ENCODE measurements at places on chromosomes 7 and 10.

GRCh38 chr10:70782086-70782745 is 3.0 kb downstream of the TBATA start:
- no peak for DNase-seq

DNA sequence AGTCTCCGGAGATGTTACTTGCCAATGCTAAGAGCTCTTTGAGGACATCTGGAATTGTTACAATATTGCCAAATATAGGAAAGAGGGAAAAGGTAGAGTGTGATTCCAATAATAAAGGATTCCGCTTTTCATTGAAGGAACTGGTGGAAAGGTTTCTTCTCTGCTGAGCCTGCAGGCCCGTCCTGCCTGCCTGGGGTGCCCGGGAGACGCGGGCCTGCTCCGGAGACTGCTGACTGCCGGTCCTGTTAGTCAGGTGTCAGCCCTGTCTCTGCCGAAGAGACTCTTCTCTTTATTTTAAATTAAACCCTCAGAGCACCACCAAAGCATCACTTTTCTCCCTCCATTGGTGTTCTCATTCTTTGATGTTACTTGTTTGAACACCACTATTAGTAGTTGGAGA is 2.2 kb downstream of the EGFR start:
- DNase-seq, result no peak

DNA sequence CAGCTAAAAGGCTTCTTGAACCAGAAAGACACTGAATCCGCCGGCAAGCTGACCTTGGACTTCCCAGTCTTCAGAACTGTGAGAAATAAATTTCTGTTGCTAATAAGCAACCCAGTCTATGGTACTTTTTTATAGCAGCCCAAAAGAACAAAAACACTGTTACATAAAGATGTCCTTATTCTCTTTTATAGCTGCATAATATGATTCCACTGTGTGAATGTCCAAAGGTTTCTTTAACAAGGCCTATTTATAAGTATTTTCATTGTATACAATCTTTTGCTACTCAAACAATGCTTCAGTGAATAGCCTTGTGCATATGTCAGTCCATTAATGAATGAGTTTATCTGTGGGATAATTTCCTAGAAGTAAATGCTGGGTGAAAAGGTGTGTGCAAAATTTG is 190.8 kb upstream of the INHBA start:
- DNase-seq, result no peak

- no peak for DNase-seq
Observed at GRCh38 chr10:87867453-87867852, 4.0 kb downstream of the PTEN start.

- no peak for DNase-seq
Observed at GRCh38 chr7:7768977-7769709, 50.7 kb upstream of the RPA3 start.

DNA sequence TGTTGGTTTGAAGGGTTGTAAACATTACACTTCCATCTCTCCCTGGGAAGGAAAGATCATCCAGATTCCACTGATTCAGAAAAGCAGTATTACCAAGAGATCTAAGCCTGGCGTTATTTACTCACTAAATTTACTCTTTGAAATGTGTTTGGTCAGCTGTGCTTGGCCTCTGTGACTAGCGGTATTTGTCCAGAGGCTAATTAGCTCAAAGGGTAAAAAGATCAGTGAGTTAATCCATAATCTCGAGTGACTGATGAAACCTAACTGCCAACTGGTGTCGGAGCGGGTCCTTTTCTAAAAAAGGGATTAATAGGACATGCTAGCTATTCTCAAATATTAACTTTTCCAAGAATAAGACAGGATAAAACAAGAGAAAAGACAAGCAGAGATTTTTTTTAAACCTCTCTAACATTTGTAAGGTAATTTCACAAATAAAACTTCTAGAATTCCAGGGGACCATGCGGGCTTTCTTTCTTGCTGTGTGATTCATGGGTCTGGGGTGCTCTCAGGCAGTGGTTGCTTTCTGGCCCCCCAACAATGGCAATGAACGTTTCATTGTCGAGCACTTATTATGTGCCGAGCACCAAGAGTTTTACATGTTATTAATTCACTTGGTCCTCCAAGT is 247.3 kb upstream of the AOAH start:
- DNase-seq, result no peak

- DNase-seq, result no peak
Observed at GRCh38 chr7:78900806-78901205, 552.7 kb downstream of the MAGI2 start.

DNA sequence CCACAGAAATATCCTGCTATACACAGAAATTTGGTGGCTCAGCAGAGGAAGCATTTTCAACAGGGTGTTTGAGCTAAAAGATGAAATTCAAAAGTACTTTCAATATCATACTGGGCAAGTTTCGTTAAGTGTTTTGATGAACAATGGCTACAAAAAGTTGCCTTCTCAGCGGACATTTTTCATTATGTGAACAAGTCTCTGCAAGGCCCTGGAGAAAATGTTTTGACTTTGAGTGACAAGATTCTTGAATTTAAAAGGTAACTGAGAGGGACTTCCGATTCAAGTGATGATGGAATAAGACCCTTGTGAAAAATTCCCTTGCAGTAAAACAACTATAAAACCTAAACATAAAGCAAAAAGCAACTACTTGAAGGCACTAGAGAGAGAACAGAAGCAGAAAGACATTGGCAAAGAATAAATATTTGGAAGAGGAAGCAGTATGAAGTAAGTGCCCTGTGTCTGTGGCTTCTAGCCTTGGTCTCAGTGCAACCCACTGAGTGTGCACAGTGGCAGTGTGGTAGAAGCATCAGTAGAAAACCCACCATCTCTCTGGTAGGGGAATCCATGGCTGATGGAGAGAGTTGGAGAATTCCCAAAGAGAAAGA is 62.5 kb upstream of the NAMPT start:
- DNase-seq, result no peak

- DNase-seq, result no peak
Observed at GRCh38 chr10:129078346-129078745, 388.7 kb upstream of the MGMT start.
